SJSA1 (cell line): ENCODE measurements at places on chromosomes 3 and 15. TPM values are rescaled to one million over a fixed set of nuclear protein-coding genes. Genes with fewer than 3 reads are reported as not detected.

Gene USP50
- not detected in 2 replicates for total RNA-seq

Gene GMPS
- 79.4 and 80.2 TPM in 2 replicates for total RNA-seq

Gene HRG
- not detected in 2 replicates for total RNA-seq

Gene CCDC54
- total RNA-seq: not detected in 2 replicates

Gene CIB2
- total RNA-seq: 3.2 and 3.8 TPM in 2 replicates

Gene DNAJB11
- 152 and 170 TPM in 2 replicates for total RNA-seq

Gene PLA2G4D
- not detected in 2 replicates for total RNA-seq

Gene IL5RA
- not detected in 2 replicates for total RNA-seq

Gene LYZL4
- total RNA-seq: not detected in 2 replicates

Gene ESYT3
- 0.06 and 0.76 TPM in 2 replicates for total RNA-seq

Gene ISL2
- 3.0 and 4.0 TPM in 2 replicates for total RNA-seq

Gene GRIP2
- 4.0 and 5.3 TPM in 2 replicates for total RNA-seq

Gene PTX3
- 8.1 and 10.5 TPM in 2 replicates for total RNA-seq

Gene PTPRG
- 13.6 and 18.5 TPM in 2 replicates for total RNA-seq

Gene WDR5B
- 5.4 and 6.3 TPM in 2 replicates for total RNA-seq

Gene SAMMSON
- total RNA-seq: not detected in 2 replicates

Gene XIRP1
- 0.69 and 1.9 TPM in 2 replicates for total RNA-seq

Gene BCL6
- 2.8 TPM in 2 replicates for total RNA-seq

Gene XPC
- 12.9 and 17.7 TPM in 2 replicates for total RNA-seq

Gene SPATA12
- total RNA-seq: not detected in 2 replicates

Gene TMEM207
- total RNA-seq: not detected in 2 replicates

Gene SCAPER
- total RNA-seq: 4.6 and 10.2 TPM in 2 replicates

Gene PARP9
- 7.3 and 8.3 TPM in 2 replicates for total RNA-seq

Gene NR2E3
- not detected in 2 replicates for total RNA-seq

Gene HIGD2B
- not detected in 2 replicates for total RNA-seq

Gene CLASP2
- 36.8 and 51.2 TPM in 2 replicates for total RNA-seq

Gene CAND2
- total RNA-seq: 0.87 and 1.5 TPM in 2 replicates

Gene FGF7
- total RNA-seq: 0.08 TPM in 1 of 2 replicates, not detected in the other
